ENCODE measurements at places on chromosomes 5 and 9.

GRCh38 chr5:146888351-146888978, 9.9 kb upstream of the PPP2R2B start:
- DNase-seq, result no peak

- DNase-seq, result no peak
These were observed 6.6 kb upstream of the PTPN3 start for GRCh38 chr9:109504689-109505088.

DNA sequence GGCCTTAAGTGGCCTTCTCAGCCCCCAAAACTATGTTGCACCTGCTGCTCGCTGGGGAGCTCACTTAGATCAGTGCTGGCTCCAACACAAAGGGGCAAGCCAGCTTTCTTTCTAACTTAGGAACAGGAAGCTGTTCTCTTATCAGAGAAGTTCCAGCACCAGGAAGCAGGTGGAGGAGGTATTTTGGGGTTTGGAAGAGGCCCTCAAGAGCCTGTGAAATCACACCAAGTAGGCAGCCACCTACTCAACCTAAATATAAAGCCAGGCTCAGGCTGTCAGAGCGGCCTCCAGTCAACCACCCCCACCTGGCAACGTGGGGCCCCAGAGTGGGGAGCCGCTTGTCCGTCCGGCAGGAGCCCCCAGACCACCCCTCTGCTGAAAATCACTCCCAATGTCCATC, 152.8 kb downstream of the OLFM1 start:
- no peak for DNase-seq

DNA sequence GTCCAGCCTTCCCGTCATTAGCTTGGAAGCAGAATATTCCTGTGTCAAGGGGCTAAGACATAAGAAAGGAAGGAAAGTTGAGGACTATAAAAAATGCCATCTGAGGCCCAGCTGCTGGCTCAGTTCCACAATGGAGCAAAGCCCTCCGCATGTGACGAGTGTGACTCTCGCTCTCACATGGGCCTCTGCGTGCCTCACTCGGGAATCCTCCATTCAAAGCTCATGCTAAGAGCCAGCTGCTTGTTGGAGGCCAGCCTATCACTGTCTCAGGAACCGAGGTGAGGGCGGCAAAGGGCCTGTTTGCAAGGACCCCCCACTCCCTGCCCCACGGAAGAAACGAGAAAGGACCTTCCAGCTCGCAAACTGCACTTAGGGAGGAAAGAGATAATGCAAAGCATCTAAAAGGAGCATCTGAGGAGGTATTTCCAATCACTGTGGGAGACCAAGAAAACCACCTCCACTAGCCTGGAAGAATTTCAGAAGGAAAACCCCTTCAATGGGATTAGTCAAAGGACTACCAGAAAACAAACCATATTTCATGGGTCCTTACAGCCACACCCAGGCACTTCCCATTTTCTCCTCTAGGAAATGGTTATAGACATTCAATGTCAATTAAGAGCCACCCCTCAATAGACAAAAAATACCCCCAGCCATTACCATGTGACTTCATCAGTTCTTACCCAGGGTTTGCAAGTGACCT, 95.3 kb downstream of the PRRT1B start:
- no peak for DNase-seq

GRCh38 chr9:89891221-89891590, 286.4 kb downstream of the GADD45G start:
- no peak for DNase-seq

- DNase-seq, result no peak
These were observed 378.9 kb downstream of the RAB3C start for GRCh38 chr5:58961631-58962280.

DNA sequence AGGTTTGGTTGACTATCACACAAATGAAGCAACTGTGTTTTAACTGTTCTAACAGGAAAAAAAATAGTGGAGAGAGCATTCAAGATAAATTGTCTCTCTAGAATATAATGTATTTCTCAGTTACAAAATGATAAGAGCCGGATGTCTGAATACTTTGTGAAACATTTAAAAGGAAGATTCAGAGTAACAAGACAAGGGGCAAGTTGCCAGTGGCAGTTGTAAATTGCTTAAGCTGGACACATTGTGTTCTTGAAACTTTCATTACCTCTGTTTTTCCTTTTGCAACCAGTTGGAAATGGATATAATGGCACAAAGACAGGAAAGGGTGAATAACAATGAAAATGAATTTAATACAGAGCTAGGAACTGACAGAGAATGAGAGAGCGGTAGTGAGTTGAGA, 15.2 kb upstream of the TBCA start:
- DNase-seq, result no peak

GRCh38 chr5:154937186-154937717, 759 bp downstream of the GEMIN5 start:
- DNase-seq, result no peak

DNA sequence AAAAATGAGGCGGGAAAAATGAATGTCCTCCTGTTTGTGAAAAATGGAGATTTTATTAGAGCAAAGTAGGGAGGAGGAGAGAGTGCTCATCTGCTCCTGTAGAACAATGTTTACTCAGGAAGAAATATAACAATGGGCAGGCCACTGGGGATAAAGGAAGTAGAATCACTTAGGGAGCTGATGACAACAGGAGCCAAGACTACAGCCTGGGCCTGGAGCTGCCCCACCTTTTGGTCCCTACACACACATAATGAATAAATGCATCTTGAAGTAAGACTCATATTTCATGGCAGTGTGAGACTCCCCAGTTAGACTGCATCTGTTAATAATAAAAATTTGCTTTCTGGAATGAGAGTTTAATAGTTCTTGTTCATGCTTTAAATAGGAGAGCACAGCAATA, 1939.8 kb downstream of the EFNA5 start:
- no peak for DNase-seq

DNA sequence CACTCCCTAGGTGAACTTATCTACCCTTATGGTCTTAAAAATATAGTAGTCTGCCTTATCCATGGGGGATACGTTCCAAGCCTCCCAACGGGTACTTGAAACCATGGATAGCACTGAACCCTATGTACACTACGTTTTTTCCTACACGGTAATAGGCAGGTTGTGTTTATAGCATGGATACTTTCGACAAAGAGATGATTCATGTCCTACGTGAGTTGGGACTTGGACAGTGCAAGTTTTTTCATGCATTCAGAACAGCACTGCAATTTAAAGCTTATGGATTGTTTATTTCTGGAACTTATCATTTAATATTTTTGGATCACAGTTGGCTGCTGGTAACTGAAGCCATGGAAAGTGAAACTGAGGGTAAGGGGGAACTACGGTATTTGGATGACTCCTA, 88.1 kb downstream of the CNTLN start:
- DNase-seq, result no peak

DNA sequence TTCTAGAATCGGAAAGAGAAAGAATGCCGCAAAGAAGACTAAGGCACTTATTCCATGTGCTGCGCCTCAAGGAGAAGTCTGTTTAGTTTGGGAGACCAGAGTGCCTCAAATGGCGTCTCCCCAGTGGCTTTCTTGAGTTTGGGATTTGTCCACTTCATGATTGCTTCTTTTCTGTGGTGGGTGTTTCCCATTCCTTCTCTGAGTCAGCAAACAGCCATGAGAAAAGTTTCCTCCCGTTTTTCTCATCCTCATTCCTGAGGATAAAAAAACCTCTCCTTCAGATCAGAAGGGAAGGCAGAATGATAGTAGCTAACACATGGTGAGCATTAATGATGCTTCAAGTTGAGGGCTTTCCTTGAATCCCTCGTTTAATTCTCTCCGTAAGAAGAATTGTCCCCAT, 275.9 kb upstream of the WWC1 start:
- no peak for DNase-seq

GRCh38 chr5:79924936-79925893, 65.8 kb downstream of the MTX3 start:
- DNase-seq, result no peak

- DNase-seq, result no peak
These were observed 1084.4 kb upstream of the WWC1 start for GRCh38 chr5:167207081-167207480.

DNA sequence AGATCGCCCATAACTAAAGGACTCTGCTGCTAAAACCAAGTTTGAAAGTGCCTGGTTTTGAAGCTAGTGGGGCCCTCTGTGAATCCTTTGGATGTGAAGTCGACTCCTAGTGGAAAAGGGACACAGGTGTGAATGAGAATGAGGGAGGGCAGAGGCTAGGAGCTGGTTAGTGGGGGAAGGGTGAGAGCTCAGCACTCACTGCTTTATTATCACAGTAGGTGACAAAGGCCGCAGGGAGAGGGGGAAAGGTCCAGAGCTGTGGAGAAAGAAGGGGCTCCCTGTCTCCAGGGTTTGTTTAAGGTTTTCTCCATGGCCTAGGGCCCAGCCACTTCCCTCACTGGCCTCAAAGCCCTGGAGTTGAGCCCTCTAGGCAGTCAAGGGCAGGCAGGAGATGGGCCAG, 3.5 kb downstream of the HDHD3 start:
- DNase-seq, result no peak

DNA sequence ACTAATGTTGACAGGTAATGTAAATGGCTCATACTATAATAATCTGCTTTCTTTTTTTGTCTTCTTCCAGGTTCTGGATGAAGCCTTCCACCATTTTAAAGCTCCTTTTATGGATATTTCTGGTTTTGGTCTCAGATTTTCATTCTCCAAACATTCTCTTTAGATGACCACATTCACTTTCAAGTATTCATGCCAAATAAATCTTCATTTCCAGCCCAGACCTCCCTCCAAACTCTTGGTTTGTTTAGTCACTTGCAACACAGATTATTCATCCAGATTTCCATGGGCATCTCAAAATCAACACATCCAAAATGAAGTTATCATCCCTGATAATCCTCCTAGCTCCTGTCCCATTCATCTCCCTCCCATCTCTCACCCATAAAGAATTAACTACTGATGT, 40.3 kb upstream of the SVEP1 start:
- DNase-seq, result no peak

DNA sequence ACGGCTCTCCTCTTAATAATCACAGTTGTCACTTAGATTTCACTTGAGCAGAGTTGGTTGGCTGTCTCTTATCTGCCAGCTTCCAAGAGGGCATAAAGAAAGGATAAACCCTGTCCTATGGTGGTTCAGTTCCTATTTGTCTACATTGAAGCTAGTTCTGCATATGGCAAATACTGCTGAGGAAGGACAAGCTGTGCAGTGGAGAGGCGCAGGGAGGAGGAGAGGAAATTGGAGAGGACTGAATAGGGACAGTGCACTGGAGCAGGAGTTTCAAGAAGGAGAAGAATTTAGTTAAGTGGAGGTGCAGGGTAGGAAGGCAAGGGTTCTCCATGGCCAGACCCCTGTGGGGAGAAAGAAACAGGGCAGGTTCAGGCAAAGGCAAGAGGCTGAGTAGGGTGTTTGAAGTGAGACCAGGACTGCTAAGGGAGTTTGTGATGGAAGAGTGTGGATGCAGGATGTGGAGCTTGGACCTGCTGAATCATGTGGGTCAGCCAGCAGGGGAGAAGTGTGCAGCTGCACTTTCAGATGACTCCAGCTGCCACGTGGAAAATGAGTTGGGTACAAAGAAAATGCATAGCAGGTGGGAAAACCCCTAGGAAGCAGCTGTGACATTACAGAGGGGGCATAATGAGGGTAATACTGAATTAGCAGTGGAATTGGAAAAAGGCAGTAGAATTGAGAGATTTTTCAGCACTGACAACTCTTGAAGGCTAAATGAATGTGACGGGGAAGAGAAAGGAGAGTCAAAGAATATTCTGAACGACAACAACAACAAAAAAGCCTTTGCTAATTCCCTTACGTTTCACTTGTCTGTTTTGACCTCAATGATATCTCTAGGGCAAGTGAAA, 66.8 kb downstream of the MAMDC2 start:
- no peak for DNase-seq

GRCh38 chr5:176570044-176570443, 20.9 kb downstream of the CDHR2 start:
- no peak for DNase-seq

DNA sequence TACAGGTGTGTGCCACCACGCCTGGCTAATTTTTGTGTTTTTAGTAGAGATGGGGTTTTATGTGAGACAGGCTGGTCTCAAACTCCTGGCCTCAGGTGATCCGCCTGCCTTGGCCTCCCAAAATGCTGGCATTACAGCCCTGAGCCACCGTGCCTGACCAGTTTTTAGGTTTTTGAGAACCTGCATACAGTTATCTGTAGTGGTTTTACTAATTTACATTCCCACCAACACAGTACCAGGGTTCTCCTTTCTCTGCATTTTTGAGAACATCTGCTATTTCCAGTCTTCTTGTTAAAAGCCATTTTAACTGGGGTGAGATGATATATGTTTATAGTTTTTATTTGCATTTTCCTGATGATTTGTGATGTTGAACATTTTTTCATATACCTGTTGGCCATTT, 12.8 kb downstream of the DMXL1 start:
- no peak for DNase-seq

DNA sequence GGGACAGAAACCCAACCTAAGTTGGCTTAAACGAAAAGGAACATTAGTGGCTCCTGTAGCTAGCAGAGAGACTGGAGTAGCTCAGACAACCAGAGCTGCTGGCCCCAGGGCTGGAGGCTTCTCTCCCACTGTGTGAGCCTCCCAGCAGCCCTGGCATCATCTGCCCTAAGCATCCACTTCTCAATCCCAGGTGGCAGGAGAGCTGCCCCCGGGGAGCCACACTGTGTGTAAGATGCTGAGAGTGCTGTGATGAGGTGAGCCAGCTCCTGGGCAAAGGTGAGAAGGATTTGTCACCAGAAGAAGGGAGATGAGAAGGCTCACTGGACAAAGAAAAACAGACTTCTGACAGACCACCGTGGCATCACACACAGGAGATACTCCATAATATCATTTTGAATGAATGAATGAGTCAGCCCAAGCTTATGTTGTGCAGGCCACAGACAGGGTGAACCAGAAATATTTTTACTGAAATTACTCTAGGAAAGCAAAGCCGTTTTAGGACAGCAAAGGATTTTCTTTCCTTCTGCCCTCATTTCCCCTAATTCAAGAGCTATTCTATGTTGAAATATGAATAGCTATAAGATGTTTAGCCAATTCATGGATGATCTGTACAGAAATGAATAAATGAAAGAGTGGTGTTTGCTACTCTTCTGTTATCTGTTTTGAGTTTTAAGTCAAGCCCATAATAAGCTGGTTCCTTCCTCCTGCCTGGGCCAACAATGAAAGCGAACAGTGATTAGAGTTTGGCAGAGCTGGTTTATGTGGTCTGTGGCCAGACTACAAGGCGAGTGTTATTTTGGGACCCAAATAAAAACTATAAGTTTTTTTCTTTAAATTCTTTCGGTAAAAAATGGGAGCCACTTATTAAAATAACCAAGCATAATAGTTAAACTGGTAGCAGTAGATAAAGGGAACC, 57.4 kb upstream of the ECM2 start:
- no peak for DNase-seq

DNA sequence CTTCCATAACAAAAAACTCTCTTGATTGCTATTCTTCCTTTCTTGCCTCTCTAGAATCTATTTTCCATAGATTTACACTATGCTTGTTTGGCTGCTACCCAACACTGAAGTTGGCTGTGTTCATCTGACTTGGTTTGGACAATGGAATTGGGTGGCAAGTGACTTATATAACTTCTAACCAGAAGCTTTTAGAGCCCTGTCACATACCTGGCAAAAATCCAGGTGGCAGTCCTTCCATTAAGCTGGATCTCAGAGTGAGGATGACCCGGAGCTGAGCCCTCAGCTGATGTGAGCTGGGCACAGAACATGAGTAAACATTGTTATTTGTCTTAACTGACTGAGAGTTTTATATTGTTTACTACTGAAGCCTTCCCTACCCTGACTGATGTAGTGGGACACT, 225.7 kb downstream of the TLR4 start:
- DNase-seq, result no peak
